ENCODE measurements at places on chromosomes 1 and 21.

- no peak for DNase-seq
Observed at GRCh38 chr1:28832966-28833365, 21.0 kb downstream of the OPRD1 start.

- DNase-seq, result no peak
Observed at GRCh38 chr1:202143768-202144401, 652 bp downstream of the ARL8A start.

- DNase-seq, result no peak
Observed at GRCh38 chr1:97803026-97803425, 117.8 kb downstream of the DPYD start.

GRCh38 chr1:226993814-226994585 lies 53.9 kb downstream of the COQ8A start:
- DNase-seq, result no peak

DNA sequence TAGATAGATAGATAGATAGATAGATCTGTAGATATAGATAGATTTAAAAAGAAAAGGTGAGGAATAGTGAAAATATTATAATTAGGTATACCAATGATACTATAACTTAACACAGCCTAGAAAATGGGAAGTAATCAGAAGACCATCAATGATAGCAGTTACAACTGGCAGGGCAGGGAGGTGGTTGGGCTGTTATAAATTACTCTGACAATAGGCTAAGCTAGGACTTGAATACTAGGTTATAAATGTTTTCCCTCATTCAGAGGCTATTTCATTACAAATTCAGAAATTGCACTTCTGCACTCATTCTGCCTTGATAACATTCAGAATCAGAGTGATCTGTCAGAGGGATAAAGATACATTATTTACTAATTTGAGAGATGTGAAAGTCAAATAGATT lies 273.4 kb upstream of the PLD5 start:
- DNase-seq, result no peak

DNA sequence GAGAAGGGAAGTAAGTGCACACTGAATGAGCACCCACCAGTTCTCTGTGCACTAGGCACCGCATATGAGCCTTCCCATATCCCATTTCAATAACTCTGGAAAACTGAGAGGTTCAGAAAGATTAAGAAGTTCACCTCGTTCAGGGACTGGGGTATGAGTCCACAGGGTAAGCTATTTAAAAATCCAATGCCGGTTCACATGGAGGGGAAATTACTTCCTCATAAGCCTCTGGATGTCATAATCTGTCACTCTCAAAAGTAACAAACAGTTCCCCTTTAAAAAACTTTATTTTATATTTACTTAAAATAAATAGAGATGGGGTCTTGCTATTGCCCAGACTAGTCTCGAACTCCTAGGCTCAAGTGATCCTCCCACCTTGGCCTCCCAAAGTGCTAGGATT lies 1.9 kb downstream of the OR2B11 start:
- no peak for DNase-seq

- DNase-seq, result no peak
Observed at GRCh38 chr1:114558544-114558943, 22.9 kb downstream of the BCAS2 start.

DNA sequence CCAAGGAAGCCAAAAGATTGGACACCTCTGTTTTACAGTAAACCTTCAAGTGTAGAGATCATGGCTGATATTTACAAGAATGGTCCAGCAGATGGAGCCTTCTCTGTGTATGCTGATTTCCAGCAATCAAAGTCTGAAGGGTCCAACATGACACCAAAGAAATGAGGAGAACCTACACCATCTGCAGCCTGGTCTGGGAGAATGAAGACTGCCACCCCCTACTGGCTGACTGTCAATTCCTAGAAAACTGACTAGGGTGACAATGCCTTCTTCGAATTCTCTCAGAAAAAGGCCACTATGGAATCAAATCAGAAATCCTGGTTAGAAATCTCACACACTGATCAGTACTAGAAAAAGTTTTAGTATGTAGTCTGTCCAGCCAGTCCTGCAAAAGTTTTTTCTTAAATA lies 83.3 kb downstream of the CDC42BPA start:
- peak; percentile 77 for DNase-seq

- no peak for DNase-seq
Observed at GRCh38 chr1:43543567-43543966, 12.9 kb downstream of the PTPRF start.

DNA sequence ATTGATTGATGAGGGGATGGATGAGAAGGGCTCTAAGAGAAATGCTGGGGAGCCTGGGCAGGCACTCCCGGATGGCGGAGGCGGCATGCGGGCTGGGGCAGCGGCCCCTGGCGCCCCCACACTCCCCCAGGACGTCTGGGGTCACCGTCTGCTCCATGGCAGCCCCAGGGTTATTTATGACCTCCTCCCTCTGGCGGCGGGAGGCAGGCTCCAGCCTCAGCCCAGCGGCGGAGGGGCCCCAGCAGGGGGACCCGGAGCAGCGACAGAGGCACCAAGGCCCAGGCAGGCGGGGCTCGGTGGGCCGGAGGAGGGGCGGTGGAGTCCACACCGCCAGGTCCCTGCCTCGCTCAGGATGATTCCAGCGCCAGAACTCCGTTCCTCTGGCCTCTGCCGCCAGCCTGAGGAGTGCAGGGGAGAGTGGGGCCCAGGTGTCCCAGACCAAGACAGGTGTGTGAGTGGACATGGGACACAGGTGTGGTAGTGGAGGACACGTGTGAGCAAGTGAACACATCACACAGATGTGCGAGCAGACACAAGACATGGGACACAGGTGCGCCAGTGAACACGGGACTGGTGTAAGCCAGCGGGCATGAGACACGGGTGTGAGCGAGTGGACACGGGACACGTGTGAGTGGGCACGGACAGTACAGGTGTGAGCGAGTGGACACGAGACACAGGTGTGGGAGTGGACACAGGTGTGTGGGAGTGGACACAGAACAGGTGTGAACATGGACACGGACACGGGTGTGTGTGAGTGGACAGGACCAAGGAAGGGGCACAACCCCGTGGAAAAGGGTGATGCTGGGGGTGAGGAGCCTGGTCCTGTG lies 2.5 kb upstream of the SAMD11 start:
- DNase-seq, result peak; percentile 43

GRCh38 chr21:27493542-27493941 lies 526.7 kb upstream of the ADAMTS5 start:
- DNase-seq, result no peak

DNA sequence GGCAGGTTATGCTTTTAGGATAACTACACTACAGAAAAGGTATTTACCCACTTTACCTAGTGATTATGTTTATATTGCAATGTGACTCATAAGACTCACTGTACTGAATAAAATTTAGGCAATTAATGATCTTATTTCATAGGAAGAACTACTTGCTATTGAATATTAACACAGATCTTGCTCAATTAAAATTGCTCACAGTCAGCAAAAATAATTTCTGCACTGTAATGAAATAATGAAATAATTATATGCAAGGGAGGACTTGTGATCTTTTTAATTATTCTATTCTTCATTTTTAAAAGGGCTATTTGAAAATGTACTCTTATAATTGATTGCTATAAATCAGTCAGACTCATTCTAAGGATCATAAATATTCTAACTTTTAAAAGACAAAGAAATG lies 48.0 kb upstream of the FOXD3 start:
- no peak for DNase-seq

DNA sequence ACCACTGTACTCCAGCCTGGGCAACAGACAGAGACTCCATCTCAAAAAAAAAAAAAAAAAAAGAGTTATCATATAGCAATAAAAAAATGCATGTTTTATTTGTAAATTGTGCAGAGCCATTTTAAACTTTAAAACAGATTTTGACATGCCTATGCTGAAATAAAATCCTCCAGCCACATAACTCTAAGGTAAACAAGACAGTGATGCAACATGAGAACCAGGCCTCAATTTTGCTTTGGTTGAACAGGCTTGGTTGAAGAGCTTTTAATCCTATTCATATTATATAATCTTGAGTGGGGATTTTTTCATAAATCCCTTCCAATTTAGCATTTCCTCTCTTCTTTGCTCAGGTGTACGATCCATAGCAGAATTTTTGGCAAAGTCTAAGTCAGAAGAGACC lies 26.1 kb downstream of the ARMH1 start:
- no peak for DNase-seq

GRCh38 chr1:4084048-4084431 lies 184.0 kb upstream of the C1orf174 start:
- no peak for DNase-seq

- no peak for DNase-seq
Observed at GRCh38 chr1:6496365-6496721, 4.9 kb upstream of the PLEKHG5 start.

DNA sequence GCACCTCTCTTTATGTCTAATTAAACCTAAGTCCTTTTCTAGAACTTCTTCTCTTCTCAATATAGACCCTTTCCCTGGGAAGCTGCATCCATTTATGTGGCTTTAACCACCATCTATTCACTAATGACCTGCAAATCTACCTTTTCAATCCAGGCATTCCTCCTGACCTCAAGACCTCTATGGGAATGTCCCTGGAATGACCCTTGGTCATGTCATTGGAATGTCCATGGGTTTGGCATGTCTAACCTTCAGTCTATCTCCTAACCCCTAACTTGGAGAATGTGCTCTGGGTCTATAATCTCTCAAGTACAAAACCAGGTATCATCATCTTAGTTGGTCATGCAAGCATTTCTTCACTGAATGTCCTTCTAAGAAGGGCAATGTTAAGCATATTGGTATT lies 196.1 kb downstream of the KCNH1 start:
- no peak for DNase-seq

DNA sequence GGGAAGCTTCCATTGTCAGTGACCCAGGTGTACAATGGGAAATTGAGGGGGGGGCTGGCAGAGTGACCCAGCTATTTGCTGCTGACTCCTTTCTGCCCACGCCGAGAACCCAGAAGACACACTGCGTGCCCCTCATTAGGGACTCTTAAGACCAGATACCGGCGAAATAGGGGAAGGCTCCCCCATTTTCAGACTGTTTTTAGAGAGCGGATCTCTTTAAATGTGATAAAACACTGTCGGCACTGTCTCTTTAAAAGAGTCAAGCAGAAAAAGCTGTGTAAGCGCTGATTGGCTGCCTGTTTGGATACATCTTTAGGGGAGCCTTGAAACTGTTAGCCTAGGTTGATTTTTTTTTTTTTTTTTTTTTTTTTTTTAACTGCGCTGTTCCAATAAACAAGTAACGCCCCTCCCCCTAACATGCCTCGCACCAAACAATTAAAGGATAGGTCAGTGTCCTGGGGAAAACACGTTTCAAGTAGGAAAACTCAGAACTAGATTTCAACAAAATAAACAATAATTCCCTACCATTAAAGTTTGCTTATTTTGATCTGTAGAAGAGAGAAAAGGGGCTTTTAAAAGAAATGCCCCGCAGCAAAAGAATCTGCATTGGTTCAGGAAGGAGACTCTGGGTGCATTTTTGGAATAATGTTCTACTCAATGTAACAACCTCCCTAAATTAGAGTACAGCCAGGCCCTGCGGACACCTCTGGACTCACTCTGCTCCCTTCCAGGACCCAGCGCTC lies 1.4 kb upstream of the SSBP3 start:
- peak; percentile 85 for DNase-seq

- DNase-seq, result no peak
Observed at GRCh38 chr21:16568244-16568643, 838.5 kb downstream of the USP25 start.

DNA sequence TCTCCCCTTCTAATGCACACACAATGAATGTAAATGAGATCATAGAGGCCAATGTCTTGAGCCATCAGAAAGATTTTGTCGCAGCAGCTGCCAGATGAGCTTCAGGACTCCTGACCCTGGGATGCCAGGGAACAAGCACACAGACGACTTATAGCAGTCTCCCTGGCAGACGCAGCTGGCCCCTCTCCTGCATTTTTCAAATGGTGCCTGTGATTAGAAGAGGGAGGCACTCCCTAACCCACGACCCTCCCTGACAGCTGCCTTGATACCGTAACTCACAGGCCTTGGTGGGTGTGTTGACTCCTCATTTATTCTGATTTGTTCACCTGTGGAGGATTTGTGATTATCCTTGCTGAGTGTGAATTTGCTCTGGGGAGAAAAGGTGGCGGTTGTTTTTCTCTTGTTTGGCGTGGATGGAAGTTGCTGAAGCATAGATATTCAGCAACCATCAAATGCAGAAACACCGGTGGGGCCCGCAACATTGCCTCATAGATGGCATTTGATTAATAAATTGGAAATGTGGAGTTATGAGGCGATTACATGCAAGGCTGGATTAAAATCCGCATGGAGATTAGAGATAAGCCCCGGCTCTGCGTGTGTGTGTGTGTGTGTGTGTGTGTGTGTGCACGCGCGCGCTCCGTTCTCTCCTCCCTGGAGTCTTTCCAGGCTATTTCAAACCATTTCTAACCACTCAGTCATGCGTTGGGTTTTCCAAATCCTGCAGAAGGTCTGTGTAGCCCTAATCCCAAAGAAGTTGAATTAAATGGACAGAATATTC lies 2.1 kb upstream of the RD3 start:
- no peak for DNase-seq

DNA sequence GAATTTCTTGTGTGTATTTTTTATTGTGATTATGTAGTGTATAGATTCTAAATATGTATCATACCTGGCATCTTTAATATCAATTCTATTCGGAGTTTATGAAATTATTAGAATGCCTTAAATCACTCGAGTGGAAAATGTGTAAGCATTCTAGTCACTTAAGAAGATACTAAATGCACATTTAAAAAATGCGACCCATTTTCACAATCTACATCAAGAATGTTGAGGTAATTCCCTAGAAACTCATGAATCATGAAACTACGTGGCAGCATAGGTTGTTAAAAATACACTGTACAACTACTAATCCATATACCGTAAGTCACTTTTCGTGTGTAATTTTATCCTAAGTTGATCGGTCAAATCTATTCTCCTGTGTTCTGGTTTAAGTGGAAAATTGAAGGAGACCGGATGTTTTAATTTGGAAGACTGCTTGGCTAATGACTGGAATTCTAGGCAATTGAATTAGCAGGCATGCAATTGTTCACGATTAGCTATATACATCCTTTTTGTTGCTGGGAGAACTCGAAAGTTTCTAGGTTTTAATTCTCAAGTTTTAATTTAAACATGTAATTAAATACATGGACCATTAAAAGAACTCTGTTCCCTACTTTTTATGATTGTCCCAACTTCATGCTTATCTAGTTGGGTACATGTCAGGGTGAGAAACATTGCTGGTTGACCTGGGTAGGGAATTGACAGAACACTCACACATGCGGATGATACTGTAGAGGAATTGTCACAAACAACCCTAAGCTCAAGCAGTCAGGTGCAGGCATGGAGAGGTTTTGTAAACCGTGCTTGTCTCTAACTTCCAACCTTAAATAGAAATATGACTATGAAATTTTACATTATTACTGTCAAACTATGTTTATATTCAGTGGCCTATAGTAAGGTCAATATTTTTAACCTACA lies 6.6 kb downstream of the ZBTB18 start:
- no peak for DNase-seq

DNA sequence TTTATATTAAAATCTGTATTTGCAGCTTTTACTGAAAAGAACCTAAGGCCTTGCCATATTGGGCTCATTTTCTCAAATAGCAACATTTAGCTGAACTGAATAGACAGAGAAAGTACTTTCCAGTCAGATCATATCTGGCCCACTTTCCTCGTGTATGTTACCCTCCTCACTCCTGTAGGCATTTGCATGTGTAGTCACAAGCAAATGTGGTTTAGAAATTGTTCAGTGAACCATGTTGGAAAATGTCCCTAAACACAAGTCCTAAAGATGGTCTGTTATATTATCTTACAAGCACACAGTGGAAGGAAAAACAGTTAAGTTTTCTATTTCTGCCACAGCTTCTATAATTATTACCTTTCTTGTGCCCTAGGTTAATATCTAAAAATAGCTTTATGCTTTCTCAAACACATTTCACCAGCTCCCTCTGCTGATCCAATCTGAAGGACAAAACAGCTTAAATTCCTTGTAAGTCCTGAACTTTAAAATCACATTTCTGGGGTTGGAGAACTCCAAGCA lies 606 bp upstream of the FMO4 start:
- no peak for DNase-seq
